Stomach (tissue), 19 donors: ENCODE measurements at places on chromosomes 2 and 18. TPM values are rescaled to one million over a fixed set of nuclear protein-coding genes. Genes with fewer than 3 reads are reported as not detected.

Gene TTN
- 2.6 TPM for total RNA-seq

Gene C2orf78
- total RNA-seq: not detected

Gene BIN1
- total RNA-seq: 175 TPM

Gene ZSWIM2
- total RNA-seq: not detected

Gene RNF144A
- 18.2 TPM for total RNA-seq

Gene RAB11FIP5
- 19.6 TPM for total RNA-seq

Gene PAIP2B
- total RNA-seq: 9.7 TPM

Gene IHH
- 56.7 TPM for total RNA-seq

Gene TWIST2
- 58.0 TPM for total RNA-seq

Gene IKZF2
- 0.87 TPM for total RNA-seq

Gene PKDCC
- 79.9 TPM for total RNA-seq

Gene PAX3
- not detected for total RNA-seq

Gene LHCGR
- not detected for total RNA-seq

Gene LYG2
- not detected for total RNA-seq

Gene CCDC74A
- total RNA-seq: not detected

Gene CDK15
- 24.1 TPM for total RNA-seq

Gene DES
- total RNA-seq: 2,913 TPM

Gene TSPYL6
- not detected for total RNA-seq

Gene RAD51AP2
- 0.55 TPM for total RNA-seq

Gene TMEM150A
- 5.0 TPM for total RNA-seq

Gene ZBTB14
- total RNA-seq: 6.2 TPM

Gene IL1R2
- 56.4 TPM for total RNA-seq

Gene UGT1A5
- total RNA-seq: 13.0 TPM

Gene GALNT13
- total RNA-seq: not detected

Gene ZNF385B
- total RNA-seq: 1.8 TPM

Gene DSC1
- total RNA-seq: not detected

Gene SERPINB13
- total RNA-seq: not detected
